ENCODE measurements at places on chromosomes 2 and 18.

- peak; percentile 75 for DNase-seq
These were observed 921 bp downstream of the VAPA start for GRCh38 chr18:9914584-9915290.

- peak; percentile 55 for DNase-seq
These were observed 21.0 kb upstream of the PTMA start for GRCh38 chr2:231687133-231687852.

DNA sequence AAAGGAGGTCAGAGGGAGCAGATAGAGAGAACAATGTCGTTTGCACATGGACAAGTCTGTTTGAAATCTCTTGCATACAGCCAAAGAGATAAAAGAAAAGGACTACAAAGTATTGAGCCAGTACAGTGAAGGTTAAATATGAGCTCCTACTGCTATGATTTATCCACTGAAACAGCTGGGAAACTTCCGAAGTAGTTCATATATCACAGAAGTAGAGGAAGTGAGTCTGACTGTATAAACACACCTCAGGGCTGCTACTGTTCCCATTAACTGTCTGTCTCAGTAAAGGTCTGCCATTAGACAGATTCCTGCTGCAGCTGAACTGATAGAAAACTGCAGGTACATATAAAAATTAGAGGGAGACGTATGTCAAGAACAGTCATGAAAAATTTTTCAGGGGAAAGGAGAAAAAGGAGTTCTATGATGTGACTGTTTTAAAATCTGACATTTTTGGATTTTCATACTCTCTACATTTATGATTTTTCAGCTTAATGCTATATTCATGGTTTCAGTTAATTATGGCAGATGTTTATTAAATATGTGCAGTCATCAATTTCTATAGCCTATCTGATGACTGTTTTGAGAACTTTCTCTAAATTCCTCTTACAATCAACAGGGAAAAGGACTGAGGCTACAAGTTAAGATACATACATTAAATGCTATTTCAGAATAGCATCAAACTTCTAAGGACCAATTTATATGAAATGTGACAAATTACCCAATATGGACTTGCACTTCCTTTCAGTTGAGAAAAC is 364.7 kb downstream of the ERBB4 start:
- DNase-seq, result no peak

DNA sequence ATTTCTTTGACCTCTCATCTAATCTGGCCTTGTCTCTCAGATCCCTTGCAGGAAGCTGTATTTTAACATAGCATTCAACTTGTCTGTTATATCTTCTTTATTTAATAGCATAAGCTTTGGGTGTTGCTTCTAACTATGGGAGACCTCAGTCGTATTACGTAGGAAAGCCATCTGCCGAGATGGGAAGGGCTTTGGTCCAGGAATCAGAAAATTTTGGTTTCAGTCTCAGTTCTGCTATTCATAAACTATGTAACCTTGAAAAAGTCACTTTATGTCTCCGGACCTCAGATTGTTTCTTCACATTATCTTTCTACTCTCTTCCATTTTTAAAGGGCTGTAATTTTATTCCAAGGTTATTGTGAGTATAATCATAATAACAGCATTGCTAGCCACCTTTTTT is 297.7 kb downstream of the SATB2 start:
- no peak for DNase-seq

GRCh38 chr2:118249531-118249930 is 161.3 kb downstream of the INSIG2 start:
- DNase-seq, result no peak

All from activated T-helper 9 cell treated with anti-CD3 and anti-CD28 coated beads, Interleukin-2, amount 50 U/mL, for 16 hours (primary cell).